Right renal cortex interstitium (tissue), 3 donors: ENCODE measurements at places on chromosomes 4 and X. TPM values are rescaled to one million over a fixed set of nuclear protein-coding genes. Genes with fewer than 3 reads are reported as not detected.

The CSTF2 gene
- 26.0 TPM for polyA plus RNA-seq

The XPNPEP2 gene
- 53.7 TPM for polyA plus RNA-seq

The ZFP92 gene
- 0.75 TPM for polyA plus RNA-seq

The BCAP31 gene
- 202 TPM for polyA plus RNA-seq

The HSFX3 gene
- not detected for polyA plus RNA-seq

The SSX2 gene
- polyA plus RNA-seq: not detected

The DCAF4L1 gene
- polyA plus RNA-seq: 0.12 TPM

The LANCL3 gene
- 0.16 TPM for polyA plus RNA-seq

The DCAF8L2 gene
- not detected for polyA plus RNA-seq

The KDR gene
- polyA plus RNA-seq: 67.9 TPM

The USP17L30 gene
- polyA plus RNA-seq: not detected
